ENCODE measurements at places on chromosomes 3 and 15. TPM values are rescaled to one million over a fixed set of nuclear protein-coding genes. Genes with fewer than 3 reads are reported as not detected.

TNIK gene
- 14.9 TPM for total RNA-seq

CD47 gene
- total RNA-seq = 54.0 TPM

GP5 gene
- total RNA-seq = 1.6 TPM

RPP25 gene
- 3.0 TPM for total RNA-seq

OR5H1 gene
- not detected for total RNA-seq

FBXO40 gene
- 1.5 TPM for total RNA-seq

ACTC1 gene
- total RNA-seq = 101 TPM

NOP10 gene
- 125 TPM for total RNA-seq

GPR171 gene
- total RNA-seq = 13.7 TPM

TMEM212 gene
- not detected for total RNA-seq

LXN gene
- 21.3 TPM for total RNA-seq

Measured in metanephros (tissue), 2 donors.